CD4-positive, alpha-beta T cell treated with Interleukin-4 for 1 hour (primary cell): ENCODE measurements at places on chromosomes 5 and 9.
A peak's percentile ranks its signal among the peaks of the same experiment; 100 is the strongest.

GRCh38 chr9:21994556-21995005 is at the start of gene CDKN2B-AS1:
TSS of gene CDKN2B-AS1 (plus strand) at chr9:21994791.
- peak; percentile 61 for DNase-seq

GRCh38 chr9:134408389-134408788 is 82.1 kb downstream of the RXRA start:
- DNase-seq, result peak; percentile 28

DNA sequence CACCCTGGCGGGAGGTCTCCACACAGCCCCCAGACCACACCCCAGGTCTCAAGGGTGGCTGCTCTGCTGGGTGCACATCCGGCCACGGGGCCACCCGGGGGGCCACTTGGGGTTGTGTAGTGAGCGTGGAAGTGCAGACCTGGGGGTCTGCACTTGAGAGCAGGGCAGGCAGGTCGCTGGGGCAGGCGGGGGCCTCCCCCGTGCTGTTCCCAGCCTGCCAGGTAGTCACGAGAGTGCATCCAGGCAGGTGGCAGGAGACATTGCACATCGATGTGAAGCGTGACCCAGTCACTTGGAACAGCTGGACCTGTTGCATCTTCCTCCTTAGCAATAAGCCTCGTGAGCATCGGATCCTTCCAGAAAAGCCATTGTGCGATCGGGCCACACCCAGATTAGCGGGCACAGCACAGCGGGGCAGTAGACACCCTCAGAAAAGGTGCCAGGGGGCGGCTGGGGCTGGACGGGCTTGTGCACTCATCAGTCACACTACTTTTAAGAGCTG is 4.8 kb upstream of the ENTPD8 start:
- no peak for DNase-seq

DNA sequence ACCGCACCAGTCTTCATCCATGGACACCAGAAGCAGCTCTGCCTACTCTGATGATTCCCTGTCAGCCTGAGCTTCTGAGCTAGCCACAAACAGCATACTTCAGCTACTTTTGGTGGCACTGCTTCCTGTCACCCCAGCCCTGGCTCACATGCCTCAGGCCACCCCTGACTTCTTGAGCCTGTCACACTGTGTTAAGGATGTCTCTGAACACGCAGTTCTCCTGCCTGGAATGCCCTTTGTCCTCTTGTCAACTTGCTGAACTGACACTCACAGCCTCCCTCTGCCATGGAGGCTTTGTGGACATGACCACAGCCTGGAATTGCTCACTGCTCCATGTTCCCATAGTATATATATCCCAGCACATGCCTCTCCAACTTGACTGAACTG is 7.2 kb downstream of the MACROH2A1 start:
- no peak for DNase-seq

- no peak for DNase-seq
These were observed 8.3 kb downstream of the BHMT2 start for GRCh38 chr5:79077680-79078365.

GRCh38 chr5:23606927-23607326 is 99.5 kb downstream of the PRDM9 start:
- DNase-seq, result no peak

- DNase-seq, result no peak
These were observed 3.2 kb upstream of the ANKHD1 start for GRCh38 chr5:140398379-140398811.

DNA sequence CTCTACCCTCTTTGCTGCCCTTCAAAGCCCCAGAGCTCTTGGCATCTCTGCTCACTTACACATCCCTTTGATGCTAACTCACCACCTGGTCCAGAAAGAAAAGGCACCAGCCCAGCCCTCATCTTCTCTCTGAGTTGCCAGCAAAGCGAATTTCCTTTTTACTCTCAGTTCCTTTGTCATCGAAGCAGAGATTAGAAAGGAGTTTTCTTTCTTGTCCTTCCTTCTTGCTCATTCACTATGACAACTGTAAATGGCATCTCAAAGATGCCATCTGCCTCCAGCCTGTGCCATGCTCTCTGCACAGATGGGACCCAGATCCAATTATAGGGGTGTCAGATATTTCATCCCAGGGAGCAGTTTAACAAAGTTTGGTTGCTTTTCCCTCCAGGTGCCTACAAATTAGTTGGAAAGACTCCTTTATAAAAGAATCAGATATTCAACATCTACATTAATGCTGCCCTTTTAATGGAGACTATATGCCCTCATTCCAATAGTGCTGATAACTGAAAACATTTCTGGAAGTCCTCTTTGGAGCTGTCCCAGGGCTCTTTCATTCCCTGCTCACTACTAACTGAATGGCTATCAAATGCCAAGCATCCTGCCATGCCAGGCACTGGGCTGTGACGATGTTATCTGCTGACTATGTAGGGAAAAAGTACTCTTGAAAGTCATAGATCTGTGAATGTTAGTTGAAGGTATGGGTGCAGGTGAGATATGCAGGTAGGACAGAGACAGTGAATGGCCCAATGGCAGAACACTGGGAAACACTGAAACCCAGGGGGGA is 58.9 kb downstream of the SUSD1 start:
- no peak for DNase-seq

DNA sequence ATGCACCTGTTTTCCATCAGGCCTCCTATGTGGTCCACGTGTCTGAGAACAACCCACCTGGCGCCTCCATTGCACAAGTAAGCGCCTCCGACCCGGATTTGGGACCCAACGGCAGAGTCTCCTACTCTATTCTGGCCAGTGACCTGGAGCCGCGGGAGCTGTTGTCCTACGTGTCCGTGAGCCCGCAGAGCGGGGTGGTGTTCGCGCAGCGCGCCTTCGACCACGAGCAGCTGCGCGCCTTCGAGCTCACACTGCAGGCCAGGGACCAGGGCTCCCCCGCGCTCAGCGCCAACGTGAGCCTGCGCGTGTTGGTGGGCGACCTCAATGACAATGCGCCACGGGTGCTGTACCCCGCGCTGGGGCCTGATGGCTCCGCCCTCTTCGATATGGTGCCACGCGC is 1.7 kb downstream of the PCDHGB1 start:
- no peak for DNase-seq

- peak; percentile 21 for DNase-seq
These were observed 1.5 kb upstream of the ANKHD1 start for GRCh38 chr5:140399979-140400729.

DNA sequence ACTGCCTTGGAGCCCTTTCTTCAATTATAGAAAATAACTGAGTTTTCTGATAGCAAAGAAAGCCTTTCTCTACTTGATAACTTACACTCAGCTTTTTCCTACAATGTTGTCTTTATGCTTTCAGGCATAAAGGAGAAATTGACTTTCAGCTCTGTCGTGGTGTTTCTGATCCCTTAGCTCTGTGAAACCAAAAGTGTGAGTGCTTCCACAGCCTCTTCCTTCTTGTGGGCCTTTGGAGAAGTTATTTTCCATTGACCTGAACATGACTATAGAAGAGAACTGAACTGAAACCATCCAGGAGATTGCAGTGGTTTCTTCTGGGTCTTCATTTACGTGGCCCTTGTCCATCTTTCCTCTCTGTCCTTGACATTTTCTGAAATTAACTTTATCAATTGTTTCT is 59.5 kb upstream of the EQTN start:
- DNase-seq, result no peak

DNA sequence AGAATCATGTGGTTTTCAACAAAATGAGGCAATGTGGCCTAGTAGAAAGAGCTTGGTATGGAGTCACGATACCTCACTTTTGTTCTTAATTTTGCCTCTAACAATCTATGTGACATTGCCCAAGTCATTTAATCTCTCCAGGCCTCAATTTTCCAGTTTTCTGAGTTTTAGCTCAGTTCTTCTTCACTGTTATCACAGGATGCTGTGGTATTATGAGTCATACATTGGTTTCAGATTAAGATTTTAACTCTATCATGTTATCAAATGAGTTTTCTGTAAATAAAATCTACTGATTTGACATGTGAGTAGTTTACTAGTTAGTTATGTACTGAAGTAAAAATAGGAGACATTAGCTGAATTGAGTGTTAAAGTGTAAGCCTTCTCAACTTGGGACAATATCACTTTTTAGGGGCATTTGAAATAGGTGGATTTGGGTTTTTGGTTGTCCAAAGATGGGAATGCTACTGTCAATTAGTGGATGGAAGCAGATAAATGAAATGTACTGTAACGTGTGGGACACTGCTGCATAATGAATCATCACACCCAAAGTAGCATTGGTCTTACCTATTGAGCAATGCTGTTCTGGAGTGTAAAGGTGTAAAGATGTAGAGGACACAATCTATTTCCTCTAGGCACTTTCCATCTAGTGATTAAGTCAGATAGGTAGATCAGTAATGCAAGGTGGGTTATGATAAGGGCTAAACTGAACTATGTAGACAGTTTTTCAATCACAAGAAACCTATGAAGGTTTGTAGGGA is 73.3 kb downstream of the NNT start:
- no peak for DNase-seq

DNA sequence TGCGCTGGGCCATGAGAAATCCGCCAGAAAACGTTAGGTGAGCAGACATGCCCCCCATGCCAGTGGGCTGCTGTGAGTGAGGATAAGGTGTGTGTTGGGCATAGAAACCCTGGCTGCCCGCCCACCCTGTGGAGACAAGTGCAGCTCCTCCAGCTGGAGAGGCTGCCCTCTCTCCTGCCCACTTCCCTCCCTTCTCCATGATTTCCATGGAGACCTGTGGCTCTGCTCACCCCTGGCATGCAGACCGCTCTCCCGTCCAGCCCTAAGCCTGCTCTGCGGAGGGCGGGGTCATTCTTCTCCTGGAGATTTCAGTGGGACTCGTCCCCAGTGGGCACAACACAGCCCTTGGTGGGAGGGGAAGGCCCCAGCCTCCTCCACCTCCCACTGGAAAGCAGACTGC is 133.0 kb upstream of the FAM120A start:
- DNase-seq, result no peak

DNA sequence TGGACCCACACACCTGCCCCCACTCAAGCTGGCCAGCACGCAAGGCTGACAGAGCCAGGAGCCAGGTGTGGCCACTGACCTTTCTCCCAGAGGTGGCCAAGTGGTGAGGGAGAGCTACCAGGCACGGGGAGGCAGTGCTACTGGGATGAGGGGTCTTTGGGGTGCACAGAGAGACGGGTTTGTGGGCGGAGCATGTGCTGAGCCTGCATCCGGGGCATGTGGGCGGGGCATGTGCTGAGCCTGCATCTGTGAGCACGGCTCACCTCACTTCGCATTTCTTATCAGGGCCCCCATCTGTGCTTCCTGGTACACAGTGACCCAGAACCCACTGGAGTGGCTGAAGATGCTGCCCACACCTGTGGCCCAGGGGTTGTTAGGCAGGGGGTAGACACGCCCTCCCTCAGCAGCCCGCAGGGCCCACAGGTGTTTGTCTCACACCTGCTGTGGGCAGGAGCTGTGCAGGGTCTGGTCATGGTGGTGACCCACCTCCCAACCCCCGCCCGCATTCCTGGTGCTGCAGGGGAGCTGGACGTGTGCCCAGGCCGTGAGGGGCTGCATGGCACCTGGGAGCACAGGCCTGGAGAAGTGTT is 21.5 kb downstream of the CCDC187 start:
- DNase-seq, result peak; percentile 18

- DNase-seq, result no peak
These were observed 346.7 kb upstream of the KLF9 start for GRCh38 chr9:70761139-70761670.

DNA sequence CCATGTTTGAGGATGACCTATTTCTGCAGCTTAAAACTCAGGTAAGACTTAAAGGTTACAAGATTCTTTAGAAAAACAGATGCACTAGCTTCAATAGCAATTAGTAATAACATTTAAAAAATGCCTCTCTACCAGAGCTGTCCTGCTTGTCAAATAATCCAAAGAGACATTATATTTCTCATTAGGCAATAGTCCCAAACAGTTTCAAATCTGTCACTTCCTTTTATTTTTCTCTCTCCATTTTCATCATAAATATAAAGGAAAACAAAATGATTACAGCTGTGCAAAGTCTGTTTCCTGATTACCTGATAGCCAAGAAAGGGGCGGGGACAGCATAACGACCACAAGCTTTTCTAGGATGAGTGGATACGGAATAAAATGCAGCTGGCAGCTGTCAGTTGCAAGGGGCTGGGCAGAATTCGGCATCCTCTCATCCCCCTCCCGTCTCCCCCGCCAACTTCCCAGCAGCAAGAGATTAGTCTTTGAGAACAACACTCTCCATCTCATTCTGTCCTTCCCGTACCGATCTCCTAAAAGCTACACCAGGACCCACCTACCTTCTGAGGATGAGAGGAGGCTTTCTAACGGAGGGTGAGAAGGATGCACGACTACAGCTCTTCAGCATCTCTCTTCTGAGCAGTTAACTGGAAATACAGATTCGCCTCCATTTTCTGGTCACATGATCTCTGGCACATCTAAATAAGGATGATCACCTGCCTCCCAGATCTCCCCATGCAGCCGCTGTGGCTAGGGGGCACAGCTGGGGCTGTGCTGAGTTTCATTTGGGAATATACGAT is 72.5 kb upstream of the PCA3 start:
- DNase-seq, result no peak

DNA sequence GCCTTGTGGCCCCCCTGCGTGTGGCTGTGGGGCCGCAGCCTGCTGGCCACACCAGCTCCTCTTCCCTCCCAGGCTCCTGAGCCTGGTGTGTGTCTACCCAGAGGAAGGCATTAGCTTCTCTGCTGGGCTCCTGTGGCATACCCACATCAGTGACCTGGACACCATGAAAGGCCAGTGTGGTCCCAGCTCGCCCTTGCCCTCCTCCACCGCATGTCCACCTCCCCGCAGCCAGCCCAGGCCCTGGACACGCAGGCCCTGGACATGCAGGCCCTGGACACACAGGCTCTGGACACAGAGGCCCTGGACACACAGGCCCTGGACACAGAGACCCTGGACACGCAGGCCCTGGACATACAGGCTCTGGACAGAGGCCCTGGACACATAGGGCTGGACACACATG is 153.4 kb upstream of the PPP1R26 start:
- DNase-seq, result no peak

GRCh38 chr9:121541256-121541655 is 41.6 kb upstream of the GGTA1 start:
- no peak for DNase-seq

GRCh38 chr5:30850866-30851265 is 342.6 kb upstream of the CDH6 start:
- DNase-seq, result no peak

- DNase-seq, result no peak
These were observed 28.6 kb upstream of the TRIM14 start for GRCh38 chr9:98147582-98147981.

GRCh38 chr5:41695920-41696582 is 174.2 kb downstream of the OXCT1 start:
- no peak for DNase-seq

GRCh38 chr9:33166231-33167083 is 679 bp downstream of the B4GALT1 start:
- DNase-seq, result no peak

DNA sequence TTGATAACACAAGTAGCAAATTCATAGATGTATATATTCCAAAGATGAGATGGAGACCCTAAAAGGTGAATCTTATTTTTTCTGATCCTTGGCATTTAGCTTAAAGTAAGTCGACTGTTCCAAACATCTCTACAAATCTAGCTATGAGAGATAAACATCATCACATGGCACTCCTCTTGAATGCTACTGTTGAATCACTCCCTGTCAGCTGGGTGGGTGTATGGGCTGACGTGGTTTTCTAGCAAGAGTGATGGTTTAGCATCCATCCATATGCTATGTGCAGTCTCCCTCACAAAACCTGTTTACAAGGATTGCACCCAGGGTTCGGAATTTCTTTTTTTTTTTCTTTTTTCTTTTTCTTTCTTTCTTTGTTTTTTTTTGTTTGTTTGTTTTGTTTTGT is 13.8 kb downstream of the ACO1 start:
- DNase-seq, result no peak
